ENCODE measurements at places on chromosomes 5 and 9. TPM values are rescaled to one million over a fixed set of nuclear protein-coding genes. Genes with fewer than 3 reads are reported as not detected.

The CA9 gene
- total RNA-seq: 1.1 TPM

The ASS1 gene
- total RNA-seq: 85.3 TPM

The LCN10 gene
- not detected for total RNA-seq

The PCDHA9 gene
- not detected for total RNA-seq

The KCNN2 gene
- total RNA-seq: 3.2 TPM

The FBXL17 gene
- 8.9 TPM for total RNA-seq
